ENCODE measurements at places on chromosomes 1 and 21.

DNA sequence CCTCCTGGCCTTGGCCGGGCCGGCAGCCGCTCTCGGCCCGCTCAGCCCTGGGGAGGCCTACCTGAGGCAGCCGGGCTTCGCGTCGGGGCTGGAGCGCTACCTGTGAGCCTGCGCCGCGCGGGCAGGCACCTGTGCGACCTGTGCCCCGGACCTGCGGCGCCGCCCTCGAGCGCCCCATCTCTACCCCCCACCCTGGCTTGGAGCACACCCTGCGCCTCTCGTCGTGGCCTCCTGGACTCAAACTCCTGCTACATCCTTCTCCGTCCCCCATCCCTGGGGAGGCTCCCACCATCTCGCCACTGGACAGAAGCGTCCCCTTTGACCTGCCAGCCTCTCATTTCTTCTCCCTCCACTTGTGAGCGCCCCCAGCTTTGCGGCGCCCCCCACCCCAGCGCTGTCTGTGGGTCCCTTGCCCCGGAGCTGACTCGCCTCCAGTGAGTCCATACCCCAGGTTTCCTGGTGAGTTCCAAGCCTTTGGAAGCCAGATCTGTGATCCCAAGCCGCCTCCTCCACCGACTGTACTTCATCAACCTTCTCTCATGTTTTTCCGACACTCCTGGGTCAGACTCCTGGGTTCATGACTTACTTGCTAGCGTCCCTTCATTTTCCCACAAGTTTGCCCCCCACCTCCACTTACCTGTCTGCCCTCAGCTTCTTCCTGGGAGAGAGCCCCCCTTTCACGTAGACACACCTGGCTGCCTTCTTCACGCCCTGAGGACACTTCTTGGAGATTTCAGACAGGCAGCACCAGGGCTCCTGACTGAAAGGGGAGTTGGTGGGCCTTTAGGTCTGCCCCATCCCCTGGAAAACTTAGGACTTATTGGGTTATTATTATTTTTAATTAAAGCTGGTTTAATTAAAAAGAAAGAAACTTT lies 1.3 kb downstream of the FOXE3 start:
- no peak for DNase-seq

DNA sequence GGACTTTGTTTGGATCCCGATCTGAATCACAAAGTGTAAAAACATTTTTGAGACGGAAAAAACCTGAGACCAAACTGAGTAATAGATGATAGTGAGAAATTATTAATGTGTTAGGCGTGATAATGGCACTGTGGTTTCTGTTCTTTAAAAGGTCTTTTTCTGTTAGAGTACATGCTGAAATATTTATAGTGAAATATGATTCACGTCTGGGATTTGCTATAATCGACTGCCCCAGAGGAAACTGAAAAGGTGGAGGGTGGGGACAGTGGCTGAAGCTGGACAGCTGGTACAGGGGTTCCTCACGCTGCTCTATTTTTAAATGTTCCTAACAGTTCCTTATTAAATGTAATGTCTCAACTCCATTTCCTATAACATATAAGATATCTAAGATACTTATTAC lies 11.2 kb downstream of the URB1 start:
- DNase-seq: no peak

GRCh38 chr1:55716610-55717009 lies 501.4 kb upstream of the USP24 start:
- no peak for DNase-seq

- DNase-seq: no peak
Observed at GRCh38 chr1:226637147-226637935, 88.8 kb downstream of the STUM start.

- DNase-seq: no peak
Observed at GRCh38 chr1:155320661-155321617, at the start of gene RUSC1. TSS of gene RUSC1 (plus strand) at chr1:155320894. CDS start at chr1:155321774, 880 bp downstream.

DNA sequence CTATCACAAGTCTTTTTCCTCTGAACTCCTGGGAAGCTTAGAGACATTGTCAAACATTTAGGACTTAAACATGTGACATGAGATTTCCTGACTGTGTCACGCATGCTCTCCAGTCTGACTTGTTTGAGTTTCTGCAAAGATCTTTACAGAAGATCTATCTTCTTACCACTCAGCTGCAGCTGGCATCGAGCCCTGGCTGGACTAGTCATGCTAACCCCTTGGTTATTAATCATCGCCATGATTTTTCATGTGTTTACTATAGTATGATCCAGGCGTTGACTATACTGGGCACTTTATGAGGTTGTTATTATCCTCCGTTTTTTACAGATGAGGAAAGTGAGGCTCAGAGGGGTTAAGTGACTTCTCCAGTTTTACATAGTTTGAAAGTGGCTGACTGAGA lies 18.1 kb upstream of the IRF2BP2 start:
- no peak for DNase-seq

GRCh38 chr21:41726970-41727783 lies 39.7 kb downstream of the RIPK4 start:
- DNase-seq: no peak

Measured in AML-193 (cell line).